ENCODE measurements at places on chromosomes 13 and 19. TPM values are rescaled to one million over a fixed set of nuclear protein-coding genes. Genes with fewer than 3 reads are reported as not detected.

Gene POSTN
- total RNA-seq = not detected

- no peak for DNase-seq
These were observed 14.8 kb downstream of the EPSTI1 start for GRCh38 chr13:42977219-42977659.

Gene CYP4F11
- total RNA-seq = 259 TPM

GRCh38 chr13:60012488-60012887 lies 151.2 kb downstream of the DIAPH3 start:
- no peak for DNase-seq

- no peak for DNase-seq
These were observed 490.8 kb downstream of the PCDH20 start for GRCh38 chr13:60924856-60925255.

Gene LMTK3
- total RNA-seq = 4.2 TPM

DNA sequence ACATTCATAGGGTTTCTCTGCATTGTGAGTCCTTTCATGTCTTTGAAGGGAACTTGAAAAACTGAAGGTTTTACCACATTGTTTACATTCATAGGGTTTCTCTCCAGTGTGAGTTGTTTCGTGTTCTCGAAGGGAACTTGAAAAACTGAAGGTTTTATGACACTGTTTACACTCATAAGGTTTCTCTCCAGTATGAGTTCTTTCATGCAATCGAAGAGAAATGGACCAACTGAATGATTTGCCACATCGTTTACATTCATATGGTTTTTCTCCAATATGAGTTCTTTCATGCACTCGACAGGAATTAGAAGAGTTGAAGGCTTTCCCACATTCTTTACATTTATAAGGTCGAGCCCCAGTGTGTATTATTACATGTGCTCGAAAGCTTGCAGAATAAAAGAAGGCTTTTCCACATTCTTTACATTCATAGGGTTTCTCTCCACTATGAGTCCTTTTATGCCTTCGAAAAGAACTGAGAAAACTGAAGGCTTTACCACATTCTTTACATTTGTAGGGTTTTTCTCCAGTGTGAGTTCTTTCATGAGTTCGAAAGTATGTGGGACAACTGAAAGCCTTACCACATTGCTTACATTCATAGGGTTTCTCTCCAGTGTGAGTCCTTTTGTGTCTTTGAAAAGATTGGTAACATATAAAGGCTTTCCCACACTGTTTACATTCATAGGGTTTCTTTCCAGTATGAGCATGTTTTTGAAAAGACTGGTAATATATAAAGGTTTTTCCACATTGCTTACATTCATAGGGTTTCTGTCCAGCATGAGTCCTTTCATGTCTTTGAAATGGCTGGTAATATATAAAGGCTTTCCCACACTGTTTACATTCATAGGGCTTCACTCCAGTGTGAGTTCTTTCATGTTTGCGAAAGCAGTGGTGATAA lies 20.7 kb downstream of the ZNF14 start:
- peak; percentile 25 for DNase-seq

DNA sequence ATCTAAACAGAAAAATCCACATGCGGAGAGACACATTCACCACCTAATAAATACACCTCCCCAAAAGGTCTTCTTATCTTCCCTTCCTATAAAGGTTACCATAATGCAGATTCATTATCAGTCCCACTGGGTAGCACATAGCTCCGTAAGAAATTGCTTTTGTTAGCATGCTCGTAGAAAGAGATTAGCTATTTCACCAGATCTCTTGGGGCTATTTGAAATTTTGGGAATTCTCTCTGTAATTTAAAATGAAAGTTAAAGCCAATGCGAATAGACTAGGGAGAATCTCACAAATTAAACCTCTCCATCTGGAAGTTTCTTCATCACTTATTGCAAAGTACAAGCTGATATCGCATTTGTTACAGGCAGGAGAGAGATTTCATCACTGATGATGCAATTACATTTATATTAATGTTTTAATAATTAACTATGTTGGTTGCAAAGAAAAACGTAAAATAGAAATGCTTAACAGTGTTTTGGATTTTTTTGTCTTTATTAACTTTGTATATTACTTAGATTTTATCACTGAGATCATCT lies 12.9 kb upstream of the DACH1 start:
- DNase-seq = no peak

GRCh38 chr19:54160182-54160811 lies 776 bp upstream of the LENG1 start:
- DNase-seq = no peak

Gene TMEM145
- not detected for total RNA-seq

GRCh38 chr19:52366414-52366824 lies 3.3 kb upstream of the ZNF880 start:
- DNase-seq = no peak

GRCh38 chr13:89061821-89062220 lies 1390.7 kb downstream of the SLITRK5 start:
- no peak for DNase-seq

Gene ZNF211
- total RNA-seq = 8.3 TPM
